ENCODE measurements at places on chromosomes 1 and 21.

GRCh38 chr1:29579821-29580425 lies 343.6 kb downstream of the PTPRU start:
- DNase-seq = no peak

DNA sequence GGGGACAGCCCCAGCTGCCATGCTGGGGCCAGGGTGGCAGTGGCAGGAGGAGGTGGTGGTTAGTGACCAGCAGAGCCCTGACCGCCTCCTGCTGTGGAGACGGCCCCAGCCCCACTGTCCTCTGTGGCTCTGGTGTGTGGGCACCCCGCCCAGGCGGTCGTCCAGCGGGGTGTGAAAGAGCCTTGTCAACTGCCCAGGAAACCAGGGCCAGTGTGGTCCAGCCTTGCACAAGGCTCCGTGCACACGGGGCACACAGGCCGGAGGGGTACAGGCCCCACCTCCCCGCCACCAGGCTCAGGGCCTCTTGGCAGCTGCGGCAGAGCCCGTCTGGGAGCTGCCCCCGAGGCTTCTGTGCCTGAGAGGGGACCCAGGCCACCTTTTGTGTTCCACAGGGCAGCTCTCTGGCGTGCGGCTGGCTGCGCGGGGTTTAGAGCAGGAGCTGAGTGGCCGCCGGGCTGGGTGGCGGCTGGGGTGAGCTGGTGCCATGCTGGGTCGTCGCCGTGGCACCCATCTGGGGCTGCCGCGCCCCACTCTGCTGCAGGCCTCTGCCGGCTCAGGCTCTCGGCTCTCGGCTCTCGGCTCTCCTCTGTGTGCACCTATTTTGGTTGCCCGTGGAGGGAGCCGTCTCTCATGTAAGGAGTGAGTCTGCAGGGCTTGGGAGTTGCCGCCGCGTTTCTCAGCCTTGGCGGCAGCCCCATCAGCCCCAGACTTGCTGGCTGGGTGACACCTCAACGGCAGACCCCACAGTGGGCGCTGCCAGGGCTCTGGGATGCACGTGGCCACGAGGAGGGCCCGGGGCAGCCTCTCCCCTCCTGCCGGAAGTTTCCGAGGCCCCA lies 36.1 kb downstream of the SLX9 start:
- DNase-seq = no peak

- DNase-seq = no peak
These were observed 103.8 kb downstream of the PCBP3 start for GRCh38 chr21:45747233-45747766.

DNA sequence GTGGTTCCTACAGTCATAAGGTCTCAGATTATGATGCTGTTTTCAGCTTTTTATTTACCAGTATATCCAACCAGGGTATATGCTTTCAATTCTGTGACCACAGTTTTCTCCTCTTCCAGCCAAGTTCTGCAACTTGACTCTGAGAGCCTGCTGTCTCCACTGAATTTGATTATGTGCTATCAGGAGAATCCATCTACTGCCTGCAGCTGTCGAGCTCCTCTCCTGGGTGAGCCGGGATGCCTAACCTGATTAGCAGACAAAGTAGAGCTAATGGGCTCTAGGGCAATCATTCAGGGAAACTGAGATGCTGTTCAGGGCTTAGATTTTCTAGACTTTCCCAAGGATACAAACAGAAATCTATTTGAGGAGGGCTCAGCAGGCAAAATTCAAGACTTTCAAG lies 271.5 kb upstream of the BEND5 start:
- DNase-seq = no peak

DNA sequence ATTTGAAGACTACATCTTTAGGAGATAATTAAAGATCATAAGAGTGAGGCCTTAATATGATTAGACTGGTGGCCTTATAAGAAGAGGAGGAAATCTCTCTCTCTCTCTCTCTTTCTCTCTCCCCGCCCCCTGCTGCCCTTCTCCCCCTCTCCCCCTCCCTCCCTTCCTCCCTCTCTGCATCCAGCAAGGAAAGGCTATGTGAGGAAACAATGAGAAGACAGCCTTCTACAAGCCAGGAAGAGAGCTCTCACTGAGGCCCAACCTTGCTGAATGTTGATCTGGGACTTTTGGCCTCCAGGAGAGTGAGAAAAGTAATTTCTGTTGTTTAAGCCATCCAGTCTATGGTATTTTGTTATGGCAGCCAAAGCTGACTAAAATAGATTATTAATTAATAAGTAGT lies 21.6 kb downstream of the FOXD3 start:
- no peak for DNase-seq
